NAMALWA (cell line): ENCODE measurements at places on chromosomes 6 and 20.

DNA sequence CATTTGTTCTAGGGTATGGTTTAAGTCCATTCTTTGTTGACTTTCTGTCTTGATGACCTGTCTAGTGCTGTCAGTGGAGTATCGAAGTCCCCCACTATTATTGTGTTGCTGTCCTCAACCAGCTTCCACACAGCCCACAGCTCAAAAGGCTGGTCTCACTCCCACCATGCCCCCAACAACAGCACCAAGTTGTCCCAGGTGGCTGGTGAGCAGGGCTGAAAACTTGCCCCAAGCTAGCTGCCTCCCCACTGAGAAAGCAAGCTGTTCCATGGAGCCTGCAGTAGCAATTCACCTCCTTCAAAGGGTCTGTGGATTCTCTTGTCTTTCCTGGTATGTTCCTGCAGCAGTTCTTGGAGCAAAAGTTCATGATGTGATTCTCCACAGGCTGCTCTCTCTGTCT is 221.0 kb downstream of the SYNDIG1 start:
- DNase-seq, result no peak

- DNase-seq, result no peak
Observed at GRCh38 chr20:36542516-36543183, 1.3 kb downstream of the MYL9 start.

GRCh38 chr6:70112716-70113115 is 190.2 kb downstream of the COL9A1 start:
- no peak for DNase-seq

GRCh38 chr6:13765570-13765969 is 48.8 kb downstream of the MCUR1 start:
- DNase-seq, result no peak

- no peak for DNase-seq
Observed at GRCh38 chr6:49415358-49415757, 47.7 kb downstream of the MMUT start.

- peak; percentile 70 for DNase-seq
Observed at GRCh38 chr6:72382602-72383529, 239.0 kb upstream of the KCNQ5 start.

DNA sequence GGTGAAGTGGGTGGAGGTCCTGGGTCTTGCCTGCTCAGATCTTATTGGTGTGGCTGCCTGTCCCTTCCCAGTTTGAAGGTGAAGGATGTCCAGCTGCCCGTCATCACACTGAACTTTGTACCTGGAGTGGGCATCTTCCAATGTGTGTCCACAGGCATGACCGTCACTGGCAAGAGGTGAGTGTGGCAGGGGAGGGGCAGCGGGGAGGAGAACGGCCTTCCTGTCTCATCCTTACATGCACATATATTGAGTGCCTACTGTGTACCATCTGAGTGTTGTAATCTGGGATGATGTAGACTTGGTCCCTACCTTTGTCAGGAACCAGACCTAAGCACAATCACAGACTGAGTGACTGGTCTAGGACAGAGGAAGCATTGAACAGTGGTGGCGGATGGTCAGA is 2.7 kb downstream of the BPIFB6 start:
- DNase-seq, result no peak

GRCh38 chr20:10877342-10877741 is 203.5 kb upstream of the JAG1 start:
- no peak for DNase-seq
